ENCODE measurements at places on chromosomes 2 and 18.
A peak's percentile ranks its signal among the peaks of the same experiment; 100 is the strongest.

DNA sequence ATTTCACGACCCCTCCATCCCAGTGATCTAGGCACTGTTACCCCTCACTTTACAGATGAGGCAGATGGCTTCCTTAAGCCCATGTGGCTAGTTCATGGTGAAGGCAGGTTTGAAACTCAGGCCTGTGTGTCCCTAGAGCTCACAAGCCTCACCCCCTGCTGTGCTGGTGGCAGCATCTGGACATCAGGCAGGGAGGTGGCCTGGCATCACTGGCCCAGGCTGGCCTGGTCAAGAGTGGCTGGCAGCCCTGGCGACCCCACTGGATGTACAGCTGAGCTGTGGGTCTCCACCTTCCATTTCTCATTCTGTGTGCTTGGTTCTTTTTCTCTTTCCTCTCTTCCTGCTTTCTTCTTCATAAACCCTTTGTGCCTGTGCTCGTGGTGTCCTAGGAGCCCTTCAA lies 56.3 kb downstream of the BOLA3 start:
- no peak for DNase-seq

- DNase-seq: no peak
Observed at GRCh38 chr2:205975082-205975949, 110.7 kb downstream of the INO80D start.

DNA sequence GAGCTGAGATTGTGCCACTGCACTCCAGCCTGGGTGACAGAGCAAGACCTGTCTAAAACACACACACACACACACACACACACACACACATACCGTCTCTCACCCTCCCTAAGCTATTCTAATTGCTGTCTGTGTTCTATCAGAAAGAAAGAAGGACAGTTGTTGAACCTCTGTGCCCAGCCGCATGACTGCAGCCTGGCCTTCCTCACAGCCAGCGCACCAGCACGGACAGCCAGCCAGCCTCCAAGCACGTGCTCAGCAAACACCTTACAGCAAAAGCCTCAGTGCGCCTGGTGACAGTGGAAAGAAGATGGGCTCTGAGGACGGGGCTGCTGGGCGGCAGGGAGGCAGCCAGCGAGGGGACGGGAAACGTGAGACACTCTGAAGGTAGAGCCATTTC lies 58.0 kb downstream of the ZNF516 start:
- DNase-seq: no peak

- DNase-seq: peak; percentile 61
Observed at GRCh38 chr2:42827647-42828486, 35.5 kb upstream of the HAAO start.

GRCh38 chr2:235863414-235863813 lies 304.8 kb downstream of the GBX2 start:
- no peak for DNase-seq

DNA sequence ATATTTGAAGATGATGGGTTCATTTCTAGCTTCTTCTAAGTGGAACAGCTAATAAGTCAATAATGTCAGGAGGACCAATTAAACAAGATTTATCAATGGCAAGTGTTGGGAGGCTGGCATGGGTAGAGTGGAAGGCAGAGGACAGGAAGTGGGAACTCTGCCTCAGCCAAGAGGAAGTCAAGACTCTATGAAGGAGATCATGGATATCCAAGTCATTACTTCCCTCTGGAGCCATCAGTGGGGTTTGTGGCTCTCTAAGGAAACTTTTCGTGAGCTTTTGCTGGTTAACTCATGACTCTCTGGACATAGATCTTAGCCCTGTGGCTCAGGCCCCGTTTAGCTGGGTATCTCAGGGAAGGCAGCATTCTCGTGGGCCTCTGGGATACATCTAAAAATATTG lies 410.4 kb upstream of the ID2 start:
- DNase-seq: no peak

DNA sequence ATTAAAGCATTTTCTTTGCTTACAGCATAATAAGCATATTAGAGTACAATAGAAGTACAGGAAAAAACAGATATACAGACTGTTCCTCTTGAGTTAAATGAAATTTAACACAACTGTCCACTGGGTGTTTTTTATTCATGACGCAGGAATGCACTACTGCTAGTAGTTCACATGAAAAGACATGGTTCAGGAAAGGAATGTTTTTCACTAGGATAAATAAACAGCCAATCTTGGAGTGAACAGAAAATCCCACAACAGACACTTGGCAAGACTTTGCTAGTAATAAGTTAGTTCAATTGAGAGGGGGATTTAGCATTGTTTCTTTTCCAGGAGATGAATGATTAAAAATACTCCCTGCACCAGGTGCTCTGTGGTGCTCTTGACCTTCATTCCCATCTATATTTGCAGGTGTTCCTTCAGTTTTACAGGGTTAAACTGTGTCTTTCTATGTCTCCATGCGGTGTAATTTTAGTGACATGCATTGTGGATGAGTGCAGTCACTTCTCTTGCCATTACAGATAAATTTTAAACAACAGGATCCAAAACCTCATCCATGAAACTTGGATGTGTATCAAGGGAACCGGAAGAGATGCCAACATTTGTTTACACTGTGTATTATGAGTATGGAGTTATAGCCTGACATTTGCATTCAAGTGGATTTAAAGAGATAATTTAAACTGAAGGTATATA lies 796.6 kb downstream of the DSC3 start:
- DNase-seq: no peak

GRCh38 chr2:78063246-78064020 lies 541.3 kb upstream of the LRRTM4 start:
- no peak for DNase-seq

GRCh38 chr2:34121076-34121475 lies 522.0 kb upstream of the FAM98A start:
- no peak for DNase-seq

- no peak for DNase-seq
Observed at GRCh38 chr2:3200420-3200939, 177.1 kb downstream of the EIPR1 start.

GRCh38 chr2:168157926-168158325 lies 89.5 kb downstream of the STK39 start:
- DNase-seq: no peak

DNA sequence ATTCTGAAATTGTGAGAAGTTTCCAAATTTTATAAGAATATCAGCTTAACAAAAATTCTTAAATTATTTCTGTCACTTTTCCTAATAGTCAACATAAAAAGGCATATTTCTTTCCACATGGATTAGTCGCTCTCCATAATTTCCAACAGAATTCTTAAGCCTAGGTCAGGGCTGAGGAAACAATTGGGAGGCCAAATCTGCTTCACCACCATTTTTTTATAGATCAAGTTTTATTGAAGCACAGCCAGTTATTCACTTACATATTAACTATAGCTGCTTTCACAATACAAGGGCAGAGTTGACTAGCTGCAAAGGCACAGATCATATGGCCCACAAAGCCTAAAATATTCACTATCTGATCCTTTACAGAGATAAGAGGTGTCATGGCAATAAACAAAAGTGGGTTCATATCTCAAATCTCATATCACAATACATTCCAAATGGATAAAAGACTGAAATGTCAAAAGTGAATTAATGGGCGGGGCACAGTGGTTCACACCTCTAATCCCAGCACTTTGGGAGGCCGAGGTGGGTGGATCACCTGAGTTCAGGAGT lies 18.7 kb downstream of the MEMO1 start:
- DNase-seq: no peak

DNA sequence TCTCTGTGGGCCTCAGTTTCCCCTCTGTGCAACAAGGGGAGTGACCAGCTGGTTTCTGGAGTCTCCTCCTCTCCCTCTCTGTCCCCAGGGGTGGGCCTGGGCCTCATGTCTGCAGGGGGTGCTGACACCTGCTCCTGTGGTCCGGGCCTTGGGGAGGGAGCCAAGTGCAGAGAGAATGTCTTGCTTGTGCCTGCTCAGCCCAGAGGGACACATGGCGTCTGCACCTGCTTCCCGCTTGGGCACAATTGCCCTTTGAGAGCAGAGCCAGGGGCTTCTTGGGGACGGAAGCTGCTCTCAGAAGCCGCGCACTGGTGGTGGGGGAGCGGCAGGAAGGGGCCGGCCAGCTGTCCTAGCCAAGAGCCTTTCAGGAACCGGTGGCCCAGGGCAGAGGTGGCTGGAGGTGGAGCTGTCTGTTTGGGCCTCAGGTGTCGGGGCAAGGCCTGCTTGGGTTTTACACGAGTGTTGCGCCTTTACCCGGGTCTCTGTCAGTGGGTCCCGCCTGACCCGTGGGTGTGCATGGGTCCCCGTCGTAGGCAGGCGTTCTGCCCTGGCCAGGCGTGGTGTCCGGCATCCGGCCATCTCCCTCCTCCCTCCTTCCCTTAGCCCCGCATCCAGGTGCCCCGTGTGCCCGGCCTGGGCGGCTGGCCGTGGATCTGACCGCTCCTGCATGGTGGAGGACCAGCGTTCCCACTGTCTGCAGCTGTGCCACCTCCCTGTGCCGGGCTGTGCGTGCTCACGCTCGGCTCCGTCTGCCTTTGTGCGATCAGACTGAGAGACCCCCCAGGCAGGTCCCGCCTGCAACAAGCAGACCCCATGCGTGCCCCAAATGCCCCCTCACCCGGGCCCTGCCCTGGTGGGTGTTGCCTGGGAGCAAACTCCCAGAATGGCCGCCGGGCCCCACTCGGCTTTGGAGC lies 4.0 kb downstream of the NEU4 start:
- DNase-seq: no peak

All from NCI-H524 treated with DMSO at 0.1 percent for 48 hours (cell line).